ENCODE measurements at places on chromosomes 4 and X.
A peak's percentile ranks its signal among the peaks of the same experiment; 100 is the strongest.

DNA sequence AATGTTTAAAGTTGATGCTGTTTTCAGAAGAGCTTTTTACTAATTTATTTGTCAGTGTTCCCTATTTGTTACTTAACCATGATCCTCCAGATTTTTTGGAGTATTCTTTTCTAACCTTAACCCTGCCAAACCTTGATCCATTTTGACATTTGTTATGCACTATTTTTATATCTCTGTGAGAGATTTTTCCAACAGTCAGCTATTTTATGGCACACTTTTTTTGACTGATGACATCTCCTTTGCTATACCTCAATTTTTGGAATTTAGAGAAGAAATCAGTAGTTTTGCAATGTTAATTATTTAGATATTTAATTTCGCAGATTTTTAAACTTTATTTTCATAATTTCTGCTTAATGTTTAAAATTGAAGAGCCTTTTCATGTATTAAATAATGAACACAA lies 66.0 kb downstream of the CPEB2 start:
- DNase-seq: no peak

- DNase-seq: no peak
Observed at GRCh38 chr4:75172551-75172950, 239.6 kb downstream of the PARM1 start.

DNA sequence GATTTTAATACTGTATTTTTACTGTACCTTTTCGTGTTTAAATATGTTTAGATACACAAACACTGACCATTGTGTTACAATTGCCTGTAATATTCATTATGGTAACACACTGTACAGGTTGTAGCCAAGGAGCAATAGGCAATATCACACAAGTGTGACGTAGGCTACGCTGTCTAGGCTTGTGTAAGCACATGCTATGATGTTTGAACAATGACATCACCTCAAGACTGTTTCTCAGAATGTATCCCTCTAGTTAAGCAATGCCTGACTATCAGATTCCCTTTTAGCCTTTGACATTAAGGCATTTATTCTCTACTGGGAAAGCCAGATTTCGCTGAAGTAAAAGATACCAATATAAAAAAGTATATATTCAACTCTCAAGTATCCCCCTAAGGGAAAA lies 66.2 kb downstream of the VCX3A start:
- DNase-seq: no peak

GRCh38 chr4:164462471-164462870 lies 291.5 kb upstream of the SMIM31 start:
- no peak for DNase-seq

GRCh38 chr4:38612646-38613414 lies 51.2 kb upstream of the KLF3 start:
- DNase-seq: no peak

- DNase-seq: no peak
Observed at GRCh38 chr4:53914313-53915016, 149.9 kb downstream of the CHIC2 start.

GRCh38 chr4:148962539-148963290 lies 520.5 kb upstream of the NR3C2 start:
- no peak for DNase-seq

- DNase-seq: no peak
Observed at GRCh38 chr4:147461161-147461560, 19.7 kb upstream of the EDNRA start.

DNA sequence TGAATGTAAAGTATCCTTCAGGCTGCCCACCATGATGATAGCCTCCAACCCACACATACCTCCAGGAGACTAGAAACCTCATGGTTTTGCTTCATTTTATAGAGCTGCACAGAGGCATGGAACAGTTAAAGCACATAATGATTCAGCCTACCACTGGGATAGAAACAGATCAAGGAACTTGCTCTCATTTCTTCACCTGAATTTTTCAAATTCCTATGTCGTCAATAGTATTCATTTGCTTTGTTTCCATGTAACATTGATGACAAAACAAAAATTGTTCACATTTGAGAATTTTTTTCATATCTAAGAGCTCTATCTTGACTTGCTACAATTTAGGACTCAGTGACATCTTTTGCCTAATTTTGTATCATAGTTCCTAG lies 51.5 kb upstream of the ATOH1 start:
- DNase-seq: no peak

GRCh38 chr4:132958457-132959263 lies 190.4 kb upstream of the PCDH10 start:
- DNase-seq: no peak

DNA sequence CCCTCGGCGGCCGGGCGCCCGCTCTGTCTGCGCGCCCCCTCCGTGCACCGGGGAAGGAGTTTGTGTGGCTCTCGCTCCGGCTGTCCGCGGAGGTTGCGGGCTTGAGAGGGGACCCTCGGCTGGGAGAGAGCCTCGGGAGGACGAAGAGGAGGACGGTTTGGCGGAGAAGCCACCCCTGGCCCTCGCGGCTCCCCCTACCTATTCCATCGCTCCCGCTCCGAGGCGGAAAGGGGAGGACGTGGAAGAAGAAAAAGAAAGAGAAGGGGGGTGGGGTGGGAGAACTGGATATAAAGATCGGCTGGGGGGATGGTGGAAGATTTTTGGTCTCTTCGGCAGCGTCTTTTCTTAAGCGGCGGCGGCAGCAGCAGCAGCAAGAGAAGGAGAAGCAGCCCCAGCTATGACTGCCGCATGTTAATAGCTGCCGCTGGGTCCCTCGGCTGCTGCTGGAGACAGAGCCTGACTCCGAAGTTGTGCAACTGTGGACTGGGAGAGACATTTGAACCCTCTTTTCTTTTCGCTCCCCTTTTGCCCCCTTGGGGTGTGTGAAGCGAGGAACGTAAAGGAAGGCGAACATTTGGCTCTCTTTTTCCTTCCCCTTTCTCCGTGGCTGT lies 895 bp downstream of the ADGRL3 start:
- DNase-seq: no peak

DNA sequence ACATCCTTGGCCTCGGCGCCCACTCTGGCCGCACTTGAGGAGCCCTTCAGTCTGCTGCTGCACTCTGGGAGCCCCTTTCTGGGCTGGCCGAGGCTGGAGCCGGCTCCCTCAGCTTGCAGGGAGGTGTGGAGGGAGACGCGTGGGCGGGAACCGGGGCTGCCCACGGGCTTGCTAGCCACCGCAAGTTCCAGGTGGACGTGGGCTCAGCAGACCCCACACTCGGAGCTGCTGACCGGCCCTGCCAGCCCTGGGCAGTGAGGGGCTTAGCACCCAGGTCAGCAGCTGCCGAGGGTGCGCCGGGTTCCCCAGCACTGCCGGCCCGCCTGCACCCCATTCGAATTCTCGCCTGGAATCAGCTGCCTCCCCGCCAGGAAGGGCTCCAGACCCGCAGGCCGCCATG lies 1892.3 kb upstream of the PCDH7 start:
- no peak for DNase-seq

DNA sequence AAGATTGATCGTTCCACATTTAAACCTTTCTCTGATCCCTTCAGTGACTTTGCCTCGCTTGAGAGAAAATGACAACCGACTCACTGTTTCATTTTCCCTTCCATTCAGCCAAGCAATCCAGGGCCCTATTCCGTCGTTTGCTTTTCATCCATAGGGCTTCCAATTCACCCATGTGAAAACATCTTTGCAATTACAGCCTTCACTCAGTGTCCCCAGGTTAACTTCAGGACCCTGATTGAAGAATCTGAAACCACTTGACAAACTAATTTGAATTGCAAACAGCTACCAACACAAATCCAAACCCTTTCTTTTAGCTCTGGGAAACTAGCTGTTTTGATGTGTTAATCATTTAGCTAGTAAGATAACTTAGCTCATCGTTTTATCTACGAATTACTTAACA lies 120.2 kb upstream of the FAM9C start:
- DNase-seq: no peak

DNA sequence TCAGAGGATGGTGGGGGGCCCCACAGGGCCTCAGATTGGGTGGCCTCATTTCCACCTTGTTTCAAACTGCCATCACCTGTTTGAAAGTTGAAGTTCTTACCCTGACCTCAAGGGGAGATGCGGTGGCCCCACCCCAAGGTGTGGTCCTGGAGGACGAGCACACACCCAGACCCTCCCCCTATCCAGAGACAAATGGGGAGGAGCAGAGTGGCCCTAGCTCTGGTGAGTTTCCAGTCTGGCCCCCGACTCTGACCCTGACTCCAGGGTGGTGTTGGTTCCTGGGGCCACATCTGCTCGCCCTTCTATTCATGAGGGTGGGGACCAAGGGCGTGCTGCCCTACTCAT lies 36.3 kb upstream of the ADRA2C start:
- no peak for DNase-seq

DNA sequence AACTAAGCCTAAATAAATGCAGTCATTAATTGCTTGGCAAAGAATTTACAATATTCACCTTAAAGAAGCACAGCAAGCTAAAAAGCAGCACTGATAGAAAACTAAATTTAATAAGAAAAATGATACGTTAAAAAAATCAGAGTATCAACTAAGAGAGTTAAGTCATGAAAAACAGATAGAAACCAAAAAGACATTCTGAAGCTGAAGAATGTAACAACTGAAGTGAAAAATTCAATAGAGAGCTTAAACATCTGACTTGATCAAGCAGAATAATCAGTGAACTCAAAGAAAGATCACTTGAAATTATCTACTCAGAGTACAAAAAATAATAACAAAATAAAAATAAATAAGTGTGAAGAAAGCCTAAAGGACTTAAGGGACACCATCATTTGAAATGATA lies 588.0 kb upstream of the HS3ST1 start:
- DNase-seq: no peak

GRCh38 chr4:105179539-105180401 lies 33.1 kb downstream of the TET2 start:
- no peak for DNase-seq

GRCh38 chrX:15579778-15580747 lies 20.7 kb downstream of the ACE2 start:
- DNase-seq: no peak

- DNase-seq: no peak
Observed at GRCh38 chrX:111543212-111543741, 31.8 kb downstream of the SERTM2 start.

GRCh38 chrX:100976211-100976610 lies 6.7 kb downstream of the ARL13A start:
- DNase-seq: no peak

- DNase-seq: no peak
Observed at GRCh38 chr4:47031751-47032404, 511 bp downstream of the GABRB1 start.

DNA sequence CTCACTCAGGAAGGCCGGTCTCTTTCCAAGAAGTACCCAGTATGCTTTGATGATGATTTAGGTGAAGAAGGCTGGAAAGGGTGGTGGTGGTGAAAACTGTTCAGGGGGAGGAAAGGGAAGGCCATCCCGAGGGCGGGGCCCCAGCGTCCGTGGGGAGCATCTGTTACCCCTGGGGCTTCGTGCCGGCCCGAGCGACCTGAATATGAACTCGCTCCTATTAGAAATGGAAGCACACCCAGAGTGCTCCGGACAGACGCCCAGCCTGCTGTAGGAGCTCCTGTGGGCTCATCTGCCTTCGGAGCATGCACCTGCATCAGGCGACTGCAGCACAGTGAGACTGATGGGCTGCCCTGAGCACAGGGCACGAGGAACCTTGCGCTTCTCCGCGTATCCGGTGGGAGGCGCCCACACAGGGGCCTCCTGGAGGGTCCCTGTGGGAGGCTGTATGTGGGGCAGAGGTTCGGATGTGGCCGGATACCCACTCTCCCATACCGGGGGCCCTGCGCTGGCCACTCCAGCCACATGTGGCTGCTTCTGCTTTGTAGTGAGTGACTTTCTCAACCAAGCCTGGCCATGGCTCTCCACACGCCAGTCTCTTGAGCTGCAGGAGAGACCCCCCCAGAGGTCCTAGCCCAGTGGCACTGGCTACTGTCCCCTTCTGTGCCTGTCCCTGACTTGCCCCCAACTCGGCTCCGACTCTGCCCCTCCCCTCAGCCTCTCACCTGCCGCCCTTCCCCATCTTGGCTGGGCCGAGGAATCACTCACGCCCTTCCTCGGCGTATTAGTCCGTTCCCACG lies 36.7 kb downstream of the FGFRL1 start:
- no peak for DNase-seq

- no peak for DNase-seq
Observed at GRCh38 chr4:140955641-140956040, 177.6 kb downstream of the RNF150 start.

- DNase-seq: no peak
Observed at GRCh38 chr4:176761872-176762271, 30.9 kb downstream of the VEGFC start.

GRCh38 chrX:7372825-7373525 lies 225.0 kb upstream of the PUDP start:
- DNase-seq: peak; percentile 18

- DNase-seq: no peak
Observed at GRCh38 chrX:14798805-14799397, 74.0 kb downstream of the FANCB start.

GRCh38 chr4:88818631-88819470 lies 121.2 kb upstream of the NAP1L5 start:
- peak; percentile 49 for DNase-seq

DNA sequence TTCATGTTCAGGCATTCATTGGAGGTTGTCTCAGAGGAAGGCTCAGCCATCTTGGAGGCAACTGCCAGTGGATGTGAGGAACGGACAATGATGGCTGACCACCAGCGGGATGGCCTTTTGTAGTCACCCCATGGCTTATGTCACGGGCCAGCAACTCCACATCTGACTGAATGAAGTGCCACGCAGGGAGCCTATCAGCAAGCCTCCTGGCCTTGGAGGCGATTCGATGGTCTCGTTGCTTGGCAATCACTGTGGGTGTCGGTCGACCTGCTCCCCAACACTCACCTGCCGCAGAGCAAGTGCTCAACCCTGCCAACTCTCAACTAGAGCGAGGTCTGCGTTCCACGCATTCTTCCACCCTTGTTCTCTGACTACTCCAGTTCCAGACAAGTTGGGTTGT lies 7.4 kb downstream of the H2BW2 start:
- DNase-seq: no peak

DNA sequence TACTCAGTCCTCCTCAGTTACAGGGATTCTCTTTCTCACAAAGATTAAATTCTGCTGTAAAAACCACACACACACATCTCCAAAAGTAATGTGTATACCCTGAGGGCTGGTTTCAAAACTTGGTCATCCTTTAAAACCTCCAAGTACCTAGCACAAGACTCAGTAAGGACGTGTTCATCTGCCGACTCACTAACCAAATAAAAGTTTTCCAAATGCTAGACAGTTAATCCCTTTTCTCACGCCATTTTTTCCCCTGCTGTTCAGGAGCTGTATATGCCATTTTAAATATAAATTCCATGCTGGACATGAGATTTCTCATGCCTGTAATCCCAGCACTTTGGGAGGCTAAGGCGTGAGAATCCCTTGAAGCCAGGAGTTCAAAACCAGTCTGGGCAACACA lies 3.9 kb upstream of the SAT1 start:
- DNase-seq: no peak

GRCh38 chr4:181971973-181972372 lies 271.2 kb upstream of the TENM3 start:
- no peak for DNase-seq

DNA sequence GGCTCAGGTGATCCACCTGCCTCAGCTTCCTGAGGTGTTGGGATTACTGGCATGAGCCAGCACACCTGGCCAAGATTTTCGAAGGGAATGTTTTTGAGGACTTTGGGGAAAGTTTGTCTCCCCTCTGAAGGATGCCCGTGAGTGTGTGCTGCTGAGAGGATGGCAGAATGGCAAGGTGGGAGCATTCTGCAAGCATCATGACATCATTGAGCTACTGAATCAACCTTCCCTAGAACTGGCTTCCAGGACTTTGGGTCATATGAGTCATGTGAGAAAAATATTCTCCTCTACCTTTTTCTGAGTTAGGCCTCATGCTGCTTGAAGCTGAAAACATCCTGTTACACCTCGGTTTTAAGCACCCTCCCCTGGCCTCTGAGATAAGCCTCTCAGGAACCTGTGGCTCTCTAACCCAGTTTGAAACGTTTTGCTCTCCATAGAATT lies 31.0 kb downstream of the TMEM131L start:
- no peak for DNase-seq
